ENCODE measurements at places on chromosomes 2 and 18.

DNA sequence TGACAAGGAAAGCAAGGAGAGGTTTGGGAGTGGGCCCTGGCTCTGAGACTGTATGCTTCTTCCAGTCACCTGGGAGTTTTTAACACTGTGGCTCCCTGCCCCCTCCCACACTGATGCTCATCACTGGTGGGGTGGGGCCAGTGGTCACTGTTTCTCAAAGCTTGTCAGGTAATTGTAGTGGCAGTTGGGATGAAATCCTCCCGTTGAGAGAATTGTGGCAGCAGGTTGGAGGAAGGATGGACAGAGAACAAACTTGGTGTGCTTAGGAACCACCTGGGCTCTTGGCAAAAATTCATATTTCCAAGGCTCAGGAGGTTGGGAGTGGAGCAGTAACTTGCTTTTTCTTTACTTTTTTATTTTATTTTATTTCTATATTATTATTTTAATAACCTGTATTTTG, 25.1 kb downstream of the DGKD start:
- DNase-seq = no peak

- DNase-seq = no peak
Measured at GRCh38 chr18:58268849-58269248, 224.8 kb downstream of the NEDD4L start.

DNA sequence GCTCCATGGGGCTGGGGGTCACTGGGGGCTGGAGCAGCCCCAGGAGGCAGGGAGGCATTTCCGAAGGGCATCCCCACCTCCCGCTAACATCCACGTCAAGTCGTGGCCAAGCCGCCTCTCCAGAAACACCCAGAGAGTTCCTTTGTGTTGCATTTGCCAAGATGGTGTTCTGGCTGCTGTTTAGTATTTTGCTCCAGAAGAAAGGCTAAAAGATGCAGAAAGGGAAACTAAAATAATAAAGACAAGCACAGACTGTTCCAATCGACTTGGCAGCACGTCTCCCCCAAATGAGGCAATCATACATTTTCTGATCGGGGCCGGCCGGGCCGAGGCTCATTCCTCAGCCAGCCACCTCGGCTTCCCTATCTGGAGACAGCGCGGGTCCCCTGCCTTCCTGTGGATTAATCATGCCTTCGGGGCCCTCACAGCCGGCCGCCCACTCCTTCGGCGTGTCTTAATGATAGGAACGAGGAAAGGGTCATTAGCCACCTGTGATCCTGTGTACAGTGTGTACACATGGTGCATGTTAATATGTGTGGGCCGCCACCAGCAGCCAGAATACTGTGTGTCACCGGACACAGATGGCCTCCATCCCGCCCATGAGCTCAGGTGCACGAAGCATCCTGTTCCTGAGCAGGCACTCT, 169.2 kb downstream of the KLHL29 start:
- no peak for DNase-seq

DNA sequence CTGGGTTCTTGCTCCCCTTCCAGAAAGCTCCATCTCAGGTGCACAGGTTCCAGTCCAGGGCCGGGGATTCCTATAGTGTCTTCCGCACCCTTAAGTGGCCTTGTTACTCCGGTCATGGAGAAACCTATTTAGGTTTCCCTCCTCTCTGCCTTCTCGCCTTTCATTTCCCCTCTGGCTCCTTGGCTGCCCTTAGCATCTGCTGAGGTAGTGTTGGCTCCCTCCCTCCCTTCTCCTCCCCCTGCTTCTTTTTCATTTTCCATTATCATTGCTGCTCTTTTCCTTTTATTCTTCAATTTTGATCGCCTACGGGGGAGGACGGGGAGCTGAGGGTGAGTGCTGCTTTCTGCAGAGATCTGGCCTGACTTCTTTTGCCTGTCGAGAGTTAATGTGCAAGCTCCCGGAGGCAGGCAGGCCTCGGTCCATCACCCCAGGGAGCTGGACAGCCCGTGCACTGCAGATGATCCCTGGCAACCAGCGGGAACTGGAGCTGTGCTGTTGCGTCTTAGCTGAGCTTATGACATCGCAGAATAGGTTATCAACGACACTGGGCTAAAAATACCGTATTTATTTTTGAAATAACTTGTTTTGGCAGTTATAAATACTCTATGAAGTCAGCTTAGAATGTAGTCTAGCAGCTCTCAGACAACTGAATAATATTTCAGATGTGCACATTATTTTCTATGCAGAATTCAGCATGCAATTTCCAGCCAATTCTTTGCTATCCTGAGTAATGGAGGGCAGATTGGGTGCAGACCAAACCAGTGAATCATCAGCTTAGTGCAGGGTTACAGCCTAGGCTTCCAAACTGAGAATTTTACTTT, 141.9 kb downstream of the SLC4A3 start:
- DNase-seq = no peak

DNA sequence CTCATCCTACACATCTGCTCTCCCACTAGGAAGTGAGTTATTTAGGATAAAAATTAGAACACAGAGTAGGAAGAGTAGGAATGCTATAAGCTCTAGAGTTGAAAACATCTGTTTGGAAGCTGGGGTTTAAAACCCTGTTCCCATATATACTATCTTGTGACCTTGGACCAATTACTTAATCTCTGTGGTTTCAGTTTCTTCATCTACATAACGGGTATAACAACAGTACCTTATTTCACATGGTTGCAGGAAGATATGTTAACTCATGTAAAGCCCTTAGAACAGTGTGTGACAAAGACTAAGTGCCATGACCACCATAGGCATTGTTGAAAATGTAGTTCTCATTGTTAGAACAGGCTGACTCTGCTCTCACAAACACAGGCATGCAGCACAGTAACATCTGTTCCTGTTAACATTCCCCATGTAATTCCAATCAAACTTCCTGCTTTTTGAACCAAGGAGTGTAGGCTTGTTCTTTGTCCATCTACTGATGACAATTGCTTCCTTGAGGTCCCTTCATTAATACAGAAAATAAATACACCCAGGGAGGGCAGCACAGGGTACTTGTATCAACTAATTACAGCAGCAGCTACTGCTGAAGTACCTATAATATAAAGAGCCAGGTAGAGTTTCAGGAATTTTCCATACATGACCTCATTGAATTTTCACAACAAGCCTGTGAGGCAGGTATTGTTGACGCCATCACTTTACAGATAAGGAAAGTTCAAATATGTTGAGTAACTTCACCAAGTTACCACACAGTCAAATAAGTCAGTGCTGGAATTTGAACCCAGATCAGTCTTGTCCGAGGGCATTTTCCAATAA, 204.2 kb downstream of the L3MBTL4 start:
- no peak for DNase-seq

DNA sequence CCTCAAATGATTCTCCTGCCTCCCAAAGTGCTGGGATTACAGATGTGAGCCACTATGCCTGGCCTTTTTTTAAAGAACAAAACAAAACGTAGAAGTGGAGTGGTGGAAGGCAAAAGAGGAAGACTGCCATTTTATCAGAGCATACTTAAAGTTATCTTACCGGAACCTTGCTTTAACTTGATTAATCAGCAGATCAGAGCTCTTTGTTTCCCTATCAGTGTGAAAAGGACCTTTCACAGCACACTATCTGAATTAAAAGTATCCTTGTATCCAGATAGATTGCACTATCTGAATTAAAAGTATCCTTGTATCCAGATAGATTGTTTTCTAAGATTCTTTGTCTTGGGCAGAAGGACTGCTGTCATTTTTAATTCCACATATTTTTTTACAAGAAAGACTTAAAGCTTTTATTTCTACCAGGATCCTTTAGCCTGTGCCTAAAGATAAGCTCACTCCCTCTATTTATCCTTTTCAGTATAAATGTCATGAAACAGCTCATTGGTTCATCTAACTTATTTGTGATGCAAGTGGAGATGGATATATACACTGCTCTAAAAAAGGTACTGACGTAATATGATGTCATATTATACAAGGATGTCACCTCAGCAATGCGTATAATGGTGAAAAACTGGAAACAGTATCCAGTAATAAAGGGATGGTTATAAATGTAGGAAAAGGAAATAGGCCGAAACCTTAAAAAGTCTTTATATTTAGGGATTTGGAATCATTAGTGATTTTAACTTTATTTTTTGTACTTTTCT, 17.8 kb downstream of the GMCL1 start:
- no peak for DNase-seq

DNA sequence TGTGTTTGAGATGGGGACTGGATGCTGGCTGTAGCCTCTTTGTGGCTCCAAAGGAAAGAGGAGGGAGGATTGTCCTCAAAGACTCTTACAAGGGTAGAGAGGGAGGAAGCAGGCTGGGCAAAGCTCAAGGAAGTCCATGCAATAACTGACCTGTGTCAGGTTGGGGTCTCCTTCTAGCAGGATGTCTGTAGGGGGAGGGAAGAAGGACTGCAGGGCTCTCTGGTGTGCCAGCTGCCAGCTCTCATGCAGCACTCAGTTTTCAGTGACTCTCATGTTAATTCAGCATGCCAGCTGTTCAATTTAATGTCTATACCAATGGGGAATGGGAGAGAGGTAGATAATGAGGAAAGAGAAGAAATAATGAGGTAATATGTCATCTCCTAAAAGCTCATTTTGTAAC, 85.3 kb upstream of the RANBP2 start:
- DNase-seq = no peak

GRCh38 chr2:152025678-152026287, 73.1 kb downstream of the CACNB4 start:
- peak; percentile 69 for DNase-seq

GRCh38 chr18:10398571-10398970, 55.9 kb upstream of the APCDD1 start:
- DNase-seq = no peak

- DNase-seq = no peak
Measured at GRCh38 chr2:76469066-76469465, 758.4 kb upstream of the GCFC2 start.

GRCh38 chr2:159933727-159934049, 128.7 kb downstream of the PLA2R1 start:
- no peak for DNase-seq

DNA sequence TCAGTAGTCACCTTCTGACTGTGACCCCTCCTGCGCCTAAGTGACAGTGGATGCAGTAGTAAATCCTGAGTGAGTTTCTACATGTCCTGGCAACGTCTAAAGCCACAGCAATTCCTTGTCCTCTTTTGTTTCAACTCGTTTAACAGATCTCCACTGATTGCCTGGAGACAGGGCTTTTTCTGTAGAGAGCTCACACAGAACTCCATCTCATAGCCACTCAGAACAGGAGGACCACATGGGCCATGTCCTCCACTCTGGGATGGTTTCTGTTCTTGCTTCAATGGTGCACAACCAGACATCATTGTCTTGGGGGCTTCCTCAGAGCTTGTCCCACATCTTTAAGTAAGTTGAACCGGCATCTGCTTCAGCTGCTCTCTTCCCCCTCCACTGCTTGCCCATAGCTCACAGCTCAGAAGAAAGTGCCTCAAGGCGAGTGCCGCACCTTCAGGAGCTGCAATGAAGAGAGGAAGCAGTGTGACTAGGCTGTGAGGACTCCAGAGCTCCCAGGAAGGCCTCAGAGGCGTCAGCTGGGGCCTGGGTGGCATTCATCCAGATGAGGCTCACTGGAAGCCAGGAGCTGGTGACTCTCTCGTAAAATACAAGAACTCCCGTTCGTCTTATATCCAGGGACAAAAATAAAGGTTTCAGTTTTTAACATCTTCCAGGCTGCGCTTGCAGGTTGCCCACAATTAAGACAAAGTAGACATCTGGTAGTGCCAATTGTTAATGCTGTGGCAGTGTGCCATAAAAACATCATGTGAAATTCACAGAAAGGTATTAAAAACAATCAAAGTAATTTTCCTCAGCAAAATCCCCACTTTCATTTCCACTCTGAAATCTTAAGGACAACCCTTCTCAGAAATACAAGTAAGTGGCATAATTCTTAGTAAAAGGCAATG, 37.3 kb downstream of the ST3GAL5 start:
- no peak for DNase-seq

- DNase-seq = no peak
Measured at GRCh38 chr2:24228470-24228869, 53.6 kb downstream of the FAM228A start.

- no peak for DNase-seq
Measured at GRCh38 chr2:9970200-9971044, 18.9 kb downstream of the GRHL1 start.

DNA sequence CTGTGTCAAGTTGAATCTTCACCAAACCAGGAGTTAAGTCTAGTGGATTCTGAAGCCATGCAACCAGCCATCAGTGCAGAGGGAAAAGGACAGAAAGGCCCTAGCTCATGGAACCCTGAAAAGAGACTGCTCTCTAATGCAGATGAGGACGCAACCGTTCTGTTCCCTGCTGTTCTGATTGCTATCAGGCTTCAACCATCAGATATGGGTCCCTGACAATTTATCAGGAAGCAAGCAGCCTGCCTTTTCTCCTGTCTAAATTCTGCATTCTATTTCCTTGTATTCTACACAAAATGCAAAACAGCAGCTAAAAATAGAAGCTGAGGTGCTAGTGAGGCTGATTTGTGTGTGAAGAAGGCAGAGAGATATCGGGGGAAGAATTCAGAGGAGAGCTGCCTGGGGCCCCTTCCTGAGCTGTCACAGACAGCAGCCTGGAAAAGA, 68.4 kb upstream of the RTN4 start:
- DNase-seq = no peak

DNA sequence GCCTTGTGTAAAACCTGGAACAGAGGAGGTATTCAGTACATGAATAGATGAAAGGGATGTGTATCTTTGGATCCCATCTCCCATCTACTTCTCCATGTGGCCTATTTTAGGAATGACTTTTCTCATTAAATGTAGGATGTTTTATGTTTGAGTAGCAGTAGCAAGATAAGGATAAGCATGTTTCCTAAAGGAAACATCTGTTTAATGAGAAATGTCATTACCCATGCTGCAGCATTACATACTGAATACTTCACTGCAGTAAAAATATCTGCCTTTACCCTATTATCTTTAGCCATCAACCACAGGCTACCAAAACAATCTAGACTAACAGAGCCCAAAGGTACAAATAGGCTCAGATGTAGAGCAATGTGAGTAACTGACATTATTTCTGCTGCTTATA, 419.2 kb upstream of the CYRIA start:
- DNase-seq = no peak

DNA sequence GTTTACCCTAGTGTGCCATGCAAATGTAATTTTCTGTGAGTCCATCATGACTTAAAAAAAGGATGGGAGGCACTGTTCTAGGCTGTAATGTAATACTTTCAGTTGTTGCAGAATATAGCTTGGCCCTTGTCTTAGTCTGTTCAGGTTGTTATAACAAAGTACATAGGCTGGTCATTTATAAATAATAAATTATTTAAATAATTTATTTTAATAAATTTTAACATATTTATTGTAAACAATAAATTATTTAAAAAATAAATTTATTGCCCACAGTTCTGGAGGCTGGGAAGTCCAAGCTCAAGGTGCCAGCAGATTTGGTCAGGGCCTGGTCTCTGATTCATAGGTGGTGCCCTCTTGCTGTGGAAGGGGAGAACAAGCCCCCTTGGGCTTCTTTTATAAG, 35.2 kb downstream of the RAPGEF4 start:
- DNase-seq = no peak

GRCh38 chr2:104658144-104658835, 195.6 kb upstream of the POU3F3 start:
- no peak for DNase-seq

All from stimulated activated CD4-positive, alpha-beta T cell treated with anti-CD3 and anti-CD28 coated beads, Interleukin-15, amount 100 ng/mL, for 1 hour (primary cell).